ENCODE measurements at places on chromosomes 5 and 9.

DNA sequence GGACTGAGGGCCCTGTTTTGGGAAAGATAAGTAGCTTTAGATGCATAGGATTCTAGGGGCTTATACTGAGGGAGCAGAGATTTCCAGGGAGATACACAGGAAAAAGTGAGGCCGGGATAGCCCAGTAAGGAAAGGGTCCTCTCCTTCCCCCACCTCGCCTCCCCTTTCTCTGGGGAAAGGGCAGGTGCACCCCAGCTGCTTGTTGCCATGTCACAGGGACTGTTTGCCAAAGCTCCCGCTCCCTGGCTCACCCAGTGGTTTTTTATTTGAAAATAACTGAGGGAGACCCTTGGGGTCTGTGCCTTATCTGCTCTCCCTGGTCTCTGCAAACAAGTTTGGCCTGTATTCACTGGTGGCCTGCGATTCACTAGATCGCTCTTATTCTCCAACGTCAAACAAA, 51.2 kb downstream of the RGS3 start:
- DNase-seq = no peak

DNA sequence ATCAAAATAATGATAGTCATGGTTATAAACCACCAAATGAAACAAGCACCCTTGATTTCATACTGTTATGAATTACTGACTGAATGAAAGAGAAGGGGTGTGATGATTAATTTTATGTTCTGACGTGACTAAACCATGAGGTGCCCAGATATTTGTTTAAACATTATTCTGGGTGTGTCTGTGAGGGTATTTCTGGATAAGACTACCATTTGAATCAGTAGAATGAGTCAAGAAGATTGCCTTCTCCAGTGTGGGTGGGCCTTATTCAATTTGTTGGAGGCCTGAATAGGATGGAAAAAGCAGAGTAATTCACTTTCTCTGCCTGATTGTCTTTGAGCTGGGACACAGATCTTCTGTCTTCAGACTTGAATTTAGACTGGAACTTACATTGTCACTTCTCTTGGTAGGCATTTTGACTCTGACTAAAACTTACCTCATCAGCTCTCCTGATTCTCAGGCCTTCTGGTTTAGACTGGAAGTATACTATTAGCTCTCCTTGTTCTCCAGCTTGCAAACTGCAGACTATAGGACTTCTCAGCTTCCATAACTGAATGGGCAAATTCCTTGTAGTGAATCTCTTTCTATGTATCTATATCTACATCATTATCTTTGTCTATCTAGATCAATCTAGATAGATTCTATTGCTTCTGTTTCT, 321.9 kb upstream of the TARS1 start:
- DNase-seq = no peak

DNA sequence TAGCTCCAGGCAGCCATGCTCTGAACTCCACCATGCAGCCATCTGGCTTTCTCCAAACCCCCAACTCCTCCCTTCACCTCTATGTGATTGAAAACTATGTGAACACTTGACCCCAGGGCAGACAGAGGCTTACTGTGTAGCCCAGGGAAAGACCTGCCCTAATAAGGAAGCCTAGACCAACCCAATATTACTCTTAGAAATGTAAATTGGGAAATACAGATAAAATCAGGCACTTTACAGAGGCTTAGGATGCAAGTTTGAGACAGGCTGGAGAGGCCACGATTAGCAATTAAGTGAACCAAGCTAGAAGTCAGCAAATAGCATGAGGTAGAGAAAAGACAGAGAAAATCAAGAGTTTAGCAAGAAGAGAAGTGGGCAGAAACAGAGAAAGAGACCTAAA, 141.7 kb upstream of the ABCA1 start:
- no peak for DNase-seq

DNA sequence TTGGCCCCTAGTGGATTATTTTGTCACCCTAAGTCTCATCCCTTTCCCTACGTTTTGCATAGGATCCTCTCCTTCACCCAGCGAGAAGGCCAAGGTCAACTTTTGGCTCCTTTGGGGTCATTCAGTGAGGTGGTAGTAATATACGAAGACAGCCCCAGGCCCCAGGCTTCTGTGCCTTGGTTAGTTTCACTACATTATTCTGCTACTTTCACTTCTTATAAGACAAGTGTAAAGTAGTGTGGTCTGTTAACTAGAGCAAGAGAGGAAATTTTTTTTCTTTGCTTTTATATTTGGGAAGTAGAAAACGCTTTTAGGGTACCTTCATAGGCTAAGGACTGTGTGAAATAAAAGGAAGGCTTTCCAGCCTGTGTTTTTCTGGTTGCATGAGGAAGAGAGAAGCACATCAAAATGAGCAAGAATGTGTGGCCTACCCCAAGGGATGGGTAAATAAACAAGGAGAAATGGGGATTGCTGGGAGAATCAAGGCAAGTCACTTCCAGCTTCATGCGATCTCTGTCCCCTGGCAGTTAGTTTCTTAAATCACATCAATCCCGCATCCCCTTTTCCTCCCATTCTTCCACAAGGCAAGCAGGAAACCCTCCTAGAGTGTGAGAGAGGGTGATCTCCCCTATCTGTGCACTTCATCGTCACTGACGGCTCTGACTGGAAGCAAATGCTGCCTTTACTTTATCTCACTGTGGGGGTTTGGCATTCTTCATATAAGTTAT, 677.0 kb upstream of the WWC1 start:
- DNase-seq = no peak

DNA sequence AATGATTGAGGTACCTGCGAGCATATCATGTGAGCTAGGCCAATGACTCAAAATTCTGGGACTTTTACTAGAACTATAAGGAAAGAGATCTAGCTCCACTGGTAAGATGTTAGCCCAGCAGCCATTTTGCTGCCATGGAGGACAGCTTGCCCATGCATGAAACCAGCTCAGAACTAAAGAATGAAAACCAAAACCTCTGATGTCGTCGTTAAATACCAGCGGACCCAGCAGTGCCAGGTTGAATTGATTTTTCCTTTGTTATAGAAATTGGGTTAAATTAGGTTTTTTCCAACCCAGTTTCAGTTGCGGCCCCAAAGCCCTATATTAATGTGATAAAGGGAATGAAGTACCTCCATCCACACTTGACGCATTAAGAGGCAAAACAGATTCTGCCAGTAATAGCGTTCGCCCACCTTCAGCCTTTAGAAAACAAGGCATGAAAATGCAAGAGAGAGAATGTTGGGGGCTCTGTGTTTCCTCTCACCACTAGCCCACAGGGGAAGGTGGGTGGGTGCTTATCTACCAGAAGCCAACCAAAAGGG, 5.5 kb upstream of the ITK start:
- DNase-seq = no peak

DNA sequence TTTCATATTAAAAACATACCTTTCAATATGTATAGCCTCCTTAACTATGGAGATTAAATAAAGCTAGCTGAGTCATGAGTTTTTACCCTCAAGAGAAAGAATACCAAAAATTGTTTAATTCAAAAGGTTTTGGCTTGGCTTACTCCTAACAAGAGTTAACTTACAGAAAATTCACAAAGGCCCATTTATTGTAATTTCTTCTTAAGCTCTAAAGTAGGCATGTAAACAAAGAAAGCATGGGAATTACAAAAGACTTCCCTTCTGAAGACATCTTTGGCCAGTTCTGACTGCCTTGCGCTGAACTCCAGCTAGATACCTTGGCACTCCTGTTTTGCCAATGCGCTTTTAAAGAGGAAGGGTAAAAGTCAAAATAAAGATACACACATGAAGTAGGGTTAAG, 28.2 kb downstream of the PUM3 start:
- no peak for DNase-seq

GRCh38 chr9:70340572-70340971, 73.9 kb downstream of the KLF9 start:
- no peak for DNase-seq

GRCh38 chr5:115627295-115627865, 1.5 kb upstream of the TMED7 start:
- no peak for DNase-seq

GRCh38 chr5:21649969-21650368, 1203.2 kb downstream of the CDH12 start:
- DNase-seq = no peak

DNA sequence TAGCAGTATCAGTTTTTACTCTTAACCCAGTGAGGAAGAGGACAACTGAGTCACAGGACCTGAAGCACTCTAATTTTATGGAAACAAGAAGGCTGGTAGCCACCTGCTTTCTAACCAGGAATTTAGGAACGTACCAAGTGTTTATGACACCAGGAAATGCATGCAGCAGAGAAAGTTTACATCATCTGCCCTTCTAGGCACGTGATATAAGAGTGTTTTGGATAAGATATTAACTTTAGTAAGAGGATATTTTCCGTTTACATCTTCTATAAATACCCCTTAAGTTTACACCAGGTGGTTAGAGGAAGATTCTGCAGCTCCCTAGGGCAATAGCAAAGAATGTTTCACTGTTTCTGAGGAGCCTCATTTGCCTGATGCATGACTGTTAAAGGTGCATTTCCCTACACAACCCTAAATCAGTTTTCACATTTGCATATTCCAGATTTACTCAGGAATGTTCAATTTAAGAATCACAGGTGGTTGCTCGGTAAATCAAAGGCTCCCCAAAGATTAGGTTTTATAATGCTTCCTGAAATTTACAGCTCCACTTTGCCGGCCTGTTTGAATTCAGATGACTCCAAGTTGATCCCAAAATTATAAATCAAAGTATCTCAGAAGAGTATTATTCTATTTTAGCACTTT, 1.8 kb downstream of the TSC1 start:
- DNase-seq = no peak

GRCh38 chr5:18749763-18750162, 1115.5 kb downstream of the TAF11L14 start:
- no peak for DNase-seq

- DNase-seq = peak; percentile 95
These were observed 8.7 kb upstream of the TMED7 start for GRCh38 chr5:115634343-115635132.

DNA sequence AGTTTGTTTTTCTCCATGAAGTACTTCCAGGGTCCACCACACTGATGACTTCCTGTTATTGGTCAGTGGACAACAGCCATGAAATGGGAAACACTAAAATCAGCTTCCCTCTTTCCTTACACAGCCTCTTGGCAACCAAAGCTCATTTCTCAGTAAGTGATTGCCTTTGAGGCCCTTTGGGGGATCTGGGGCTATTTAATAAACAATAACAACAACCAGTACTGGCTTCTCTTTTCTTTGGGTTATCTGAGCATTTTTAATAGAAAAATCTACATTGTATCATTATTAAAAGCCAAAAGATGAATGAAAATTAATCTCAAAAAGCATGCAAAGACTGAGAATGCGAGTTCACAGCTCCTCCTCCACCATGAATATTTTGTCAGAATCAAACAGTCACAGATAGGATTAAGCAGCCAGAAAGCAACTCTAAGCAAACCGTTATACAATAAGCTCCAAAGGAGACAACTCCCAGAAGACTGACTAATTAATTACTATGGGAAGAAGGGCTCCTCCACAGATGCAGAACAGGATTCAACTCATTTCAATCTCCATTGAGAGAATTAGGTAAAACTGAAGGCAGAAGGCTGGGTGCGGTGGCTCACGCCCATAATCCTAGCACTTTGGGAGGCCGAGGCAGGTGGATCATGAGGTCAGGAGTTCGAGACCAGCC, 68.3 kb downstream of the SERINC5 start:
- no peak for DNase-seq

DNA sequence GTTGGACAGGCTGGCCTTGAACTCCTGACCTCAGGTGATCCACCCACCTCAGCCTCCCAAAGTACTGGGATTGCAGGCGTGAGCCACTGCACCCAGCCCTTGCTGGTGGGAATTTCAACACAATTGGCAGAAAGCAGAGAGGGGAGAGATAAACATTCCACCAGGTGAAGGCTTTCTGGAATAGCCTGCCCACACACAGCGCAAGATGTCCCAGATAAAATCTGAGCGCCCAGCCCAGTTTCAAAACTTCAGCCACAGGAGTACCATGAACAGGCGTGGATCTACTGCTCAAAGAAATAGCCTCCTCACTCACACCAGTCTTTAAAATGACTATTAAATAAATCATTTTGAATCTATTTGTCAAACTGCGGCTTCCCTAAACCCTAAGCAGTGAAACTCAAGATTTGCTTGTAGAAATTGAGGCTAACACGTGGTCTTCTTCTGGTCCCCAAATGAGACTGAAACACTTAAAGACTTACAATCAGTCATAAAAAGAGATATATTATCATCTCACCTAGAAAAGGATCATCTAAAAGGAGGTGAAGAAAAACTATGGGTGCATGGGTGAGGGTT, 34.7 kb downstream of the CAPSL start:
- DNase-seq = no peak

DNA sequence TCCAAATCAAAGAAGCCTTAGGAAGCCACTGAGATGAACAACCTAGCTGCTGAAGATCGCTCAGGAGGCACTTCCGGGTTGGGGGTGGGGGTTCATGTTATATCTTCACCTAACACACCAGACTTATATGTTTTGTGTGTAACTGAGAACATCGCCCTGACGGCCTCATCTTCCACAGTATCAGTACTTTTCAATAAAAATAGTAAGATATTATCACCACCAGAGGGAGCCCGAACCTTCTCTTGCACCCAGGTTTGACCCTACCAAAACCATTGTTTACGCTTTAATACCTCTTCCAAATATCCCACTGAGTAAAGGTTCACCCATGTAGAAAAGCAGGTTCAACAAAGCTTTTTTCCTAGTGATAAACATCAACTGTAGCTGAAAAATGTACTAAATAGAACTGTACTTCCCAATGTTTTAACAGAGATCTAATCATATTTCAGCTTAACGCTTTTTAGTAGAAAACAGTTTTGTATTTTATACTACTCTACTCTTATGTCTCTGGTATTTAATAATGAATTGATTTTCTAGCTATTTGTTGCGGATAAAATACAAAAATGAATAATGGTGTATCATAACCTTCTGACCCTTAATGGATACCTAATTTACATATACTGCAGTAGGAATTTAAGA, 244.0 kb downstream of the EPB41L4A start:
- DNase-seq = peak; percentile 76

DNA sequence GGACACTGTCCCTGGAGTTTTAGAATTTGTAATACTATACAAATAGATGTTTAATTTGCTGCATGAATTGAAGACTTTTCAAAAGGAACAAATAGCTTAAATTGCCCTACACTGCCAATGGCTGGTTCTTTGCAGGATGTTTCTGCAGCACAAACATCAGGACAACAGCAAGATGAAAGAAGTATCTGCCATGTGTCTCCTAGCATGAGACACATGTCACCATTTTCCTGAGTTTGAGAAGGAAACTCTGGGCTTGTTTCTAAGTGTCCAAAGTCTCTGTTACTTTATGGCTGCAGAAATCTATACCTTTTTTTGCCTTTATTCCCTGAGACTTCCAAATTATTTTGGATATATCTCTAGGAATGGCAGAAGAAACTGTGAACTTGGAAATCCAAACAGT, 623 bp upstream of the OR13F1 start:
- no peak for DNase-seq

DNA sequence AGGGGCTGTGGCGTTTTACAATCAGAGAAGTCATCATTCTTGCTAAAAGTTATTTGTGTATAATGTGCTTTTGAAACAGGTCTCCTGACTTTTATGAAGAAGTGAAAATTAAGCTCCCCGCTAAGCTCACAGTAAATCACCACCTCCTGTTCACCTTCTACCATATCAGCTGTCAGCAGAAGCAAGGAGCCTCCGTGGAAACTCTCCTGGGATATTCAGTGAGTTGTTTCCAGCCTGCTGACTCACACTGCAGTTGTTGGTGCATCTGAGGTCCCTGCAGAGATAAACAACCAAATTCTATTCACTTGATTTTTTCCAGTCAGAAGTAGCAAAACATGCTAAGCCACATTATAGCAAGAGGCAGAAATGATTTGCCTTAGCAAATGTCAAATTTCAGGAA, 156.7 kb downstream of the DOCK8 start:
- DNase-seq = no peak

GRCh38 chr9:18743421-18743820, 269.5 kb downstream of the ADAMTSL1 start:
- DNase-seq = no peak

Data from stomach (tissue), 19 donors.